ENCODE measurements at places on chromosomes 13 and 19.
A peak's percentile ranks its signal among the peaks of the same experiment; 100 is the strongest.

DNA sequence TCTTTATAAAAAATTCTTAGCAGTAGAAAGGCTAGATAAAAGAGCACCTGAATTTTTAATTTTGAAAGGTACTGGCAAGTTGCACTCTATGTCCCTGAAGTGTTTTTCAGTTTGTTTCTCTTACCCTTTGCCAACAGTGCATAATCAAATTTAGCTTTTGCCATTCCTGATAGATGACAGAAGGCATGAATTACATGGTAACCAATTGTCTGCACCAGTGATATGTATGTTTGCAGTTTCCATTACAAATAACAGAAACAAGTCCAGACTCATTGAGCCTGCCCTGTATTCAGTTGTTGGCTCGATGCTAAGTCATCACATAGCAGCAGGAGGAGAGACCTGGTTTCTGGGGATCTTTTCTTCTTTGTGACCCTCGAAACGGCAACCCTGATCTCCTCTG lies 309.8 kb downstream of the DNAJC15 start:
- DNase-seq = no peak

DNA sequence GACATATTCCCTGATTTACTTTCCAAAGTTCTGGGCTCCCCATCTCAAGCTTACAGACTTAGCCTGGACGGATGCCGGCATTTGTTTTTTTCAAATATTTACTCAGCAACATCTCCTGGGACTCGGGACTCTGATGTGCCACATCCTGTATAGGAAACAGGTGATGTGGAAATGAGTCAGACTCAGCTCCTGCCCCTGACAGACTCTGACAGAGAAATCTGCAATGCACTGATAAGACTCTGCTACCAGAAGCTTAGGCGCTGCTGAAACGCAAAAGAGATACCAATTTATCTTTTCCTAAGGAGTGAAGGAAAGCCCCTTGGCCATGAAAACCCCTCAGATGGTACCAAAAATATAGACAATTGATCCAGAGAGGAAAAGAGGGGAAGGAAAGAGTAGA lies 16.2 kb downstream of the LAIR2 start:
- DNase-seq = no peak

DNA sequence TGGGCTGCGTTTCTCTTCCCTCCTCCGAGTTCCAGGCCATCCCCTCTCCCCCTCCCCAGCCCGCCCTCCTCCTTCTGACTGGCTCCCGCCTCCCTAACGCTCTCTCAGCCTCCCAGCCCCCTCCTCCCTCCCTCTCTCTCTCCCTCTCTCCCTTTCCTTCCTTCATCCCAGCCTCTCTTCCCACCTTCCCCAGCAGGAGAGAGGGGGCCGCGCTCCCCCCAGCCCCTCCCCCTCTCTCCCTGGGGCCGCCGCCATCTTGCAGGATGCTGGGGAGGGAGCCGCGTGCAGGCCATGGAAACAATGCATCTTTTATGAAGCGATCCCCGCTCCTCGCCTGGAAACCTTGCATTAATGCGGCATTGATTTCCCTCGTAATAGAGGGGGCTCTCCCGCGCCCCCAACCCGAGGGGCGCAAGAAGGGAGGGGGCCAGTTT lies 42.6 kb upstream of the ADGRL1 start:
- DNase-seq = peak; percentile 79

DNA sequence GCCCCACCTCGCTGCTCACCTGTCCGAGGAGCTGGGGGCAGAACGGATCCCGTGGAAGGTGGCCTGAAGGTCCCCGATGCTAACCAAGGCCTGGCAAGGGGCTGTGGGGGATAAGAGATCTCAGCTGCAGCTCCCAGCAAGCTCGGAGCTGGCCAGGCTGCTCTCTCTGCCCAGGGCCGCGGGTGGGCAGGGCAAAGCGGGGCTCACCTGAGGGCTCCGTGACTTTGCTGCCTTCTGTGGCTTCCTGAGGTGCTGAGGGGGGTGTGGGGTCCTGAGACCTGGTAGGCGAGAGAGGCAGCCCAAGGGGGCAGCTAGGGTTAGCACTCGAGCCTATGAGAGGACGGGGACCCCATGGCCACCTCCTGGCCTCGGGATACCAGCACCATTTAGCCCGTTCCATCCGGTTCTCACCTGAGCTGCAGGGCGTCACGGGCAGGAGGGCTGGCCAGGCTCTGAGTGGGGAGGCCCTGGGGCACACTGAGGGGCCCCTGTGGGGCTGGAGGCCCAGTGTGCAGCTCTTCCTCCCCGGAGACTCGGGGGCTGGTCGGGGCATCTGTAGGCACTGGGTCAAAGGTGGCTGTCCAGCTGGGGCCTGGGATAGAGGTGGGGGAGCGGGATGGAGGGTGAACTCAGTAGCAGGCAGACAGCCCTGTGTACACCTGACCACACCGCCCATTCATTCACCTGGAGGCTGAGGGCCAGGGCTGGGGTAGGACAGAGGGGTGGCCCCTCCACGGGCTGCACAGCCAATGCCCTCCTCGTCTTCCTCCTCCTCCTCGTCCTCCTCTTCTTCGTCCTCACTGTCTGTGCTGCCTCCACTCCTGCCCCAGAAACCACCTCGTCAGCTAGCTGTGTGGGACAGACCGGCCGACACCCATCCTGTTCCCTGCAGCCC lies 3.1 kb upstream of the TMEM86B start:
- no peak for DNase-seq

- DNase-seq = no peak
Observed at GRCh38 chr13:49838989-49839388, 46.5 kb upstream of the KPNA3 start.

DNA sequence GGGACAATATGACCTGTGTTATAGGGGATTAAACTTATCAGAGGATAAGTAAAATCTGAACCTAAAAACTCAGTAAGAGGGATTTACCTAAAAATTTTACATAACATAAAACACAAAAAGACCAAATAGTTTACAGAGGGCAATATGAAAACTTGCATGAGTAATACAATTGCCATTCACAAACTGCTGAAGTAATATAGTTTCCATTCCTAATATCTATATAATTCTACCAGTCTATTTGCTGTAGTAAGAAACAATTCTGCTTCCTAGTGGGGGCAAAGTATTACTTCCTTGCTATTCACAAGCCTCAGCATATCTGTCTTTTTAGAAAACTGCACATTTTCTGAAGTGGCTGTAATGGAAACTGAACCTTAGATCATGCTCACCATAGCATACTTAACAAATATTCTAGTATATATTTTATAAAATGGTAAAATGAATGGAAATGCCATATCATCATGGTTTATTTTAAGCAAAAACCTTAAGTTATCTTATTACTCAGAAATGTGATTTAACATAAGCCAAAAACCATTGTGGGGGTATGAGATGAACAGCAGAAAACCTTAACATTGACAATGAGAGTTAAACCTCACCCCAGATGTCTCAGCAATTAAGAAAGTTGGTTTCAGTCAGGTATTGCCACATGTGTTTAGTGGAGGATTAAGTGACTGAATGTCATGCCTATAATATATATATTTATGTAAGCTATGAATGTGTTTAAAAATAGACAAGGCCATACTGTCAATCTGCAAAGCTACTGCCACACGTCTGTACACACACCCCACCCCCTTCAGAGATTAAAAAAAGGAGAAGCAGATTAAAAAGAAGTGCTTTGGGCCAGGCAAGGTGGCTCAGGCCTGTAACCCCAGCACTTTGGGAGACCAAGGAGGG lies 136.8 kb downstream of the MIPEP start:
- DNase-seq = no peak

DNA sequence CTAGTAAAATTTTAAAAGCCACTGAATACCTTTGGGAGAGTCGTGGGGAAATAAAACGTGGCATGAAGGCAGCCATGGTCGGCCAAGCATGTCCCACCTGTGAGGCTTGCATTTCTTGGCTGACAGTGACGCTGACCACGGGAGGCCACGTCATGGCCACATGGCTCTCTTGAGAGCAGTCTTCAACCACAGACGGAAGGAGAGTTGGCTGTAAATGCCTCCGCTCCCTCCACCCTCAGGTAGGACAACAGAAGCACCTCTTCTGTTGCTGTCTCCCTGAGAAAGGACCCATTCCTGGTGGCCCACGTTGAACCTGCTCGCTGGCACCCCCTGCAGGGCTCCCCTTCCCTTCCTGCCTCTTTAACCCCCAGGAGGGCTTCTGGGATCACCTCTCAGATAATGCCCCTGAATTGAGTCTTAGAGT lies 10.6 kb upstream of the LRRC25 start:
- no peak for DNase-seq

GRCh38 chr19:35357867-35358573 lies at the start of gene FFAR3:
Gene FFAR3 (plus strand): TSS chr19:35358460. CDS start chr19:35358891, 431 bp downstream.
- no peak for DNase-seq

GRCh38 chr19:55248704-55249103 lies 10.1 kb downstream of the PPP6R1 start:
- DNase-seq = no peak

- no peak for DNase-seq
Observed at GRCh38 chr13:101614491-101614890, 162.0 kb downstream of the ITGBL1 start.

DNA sequence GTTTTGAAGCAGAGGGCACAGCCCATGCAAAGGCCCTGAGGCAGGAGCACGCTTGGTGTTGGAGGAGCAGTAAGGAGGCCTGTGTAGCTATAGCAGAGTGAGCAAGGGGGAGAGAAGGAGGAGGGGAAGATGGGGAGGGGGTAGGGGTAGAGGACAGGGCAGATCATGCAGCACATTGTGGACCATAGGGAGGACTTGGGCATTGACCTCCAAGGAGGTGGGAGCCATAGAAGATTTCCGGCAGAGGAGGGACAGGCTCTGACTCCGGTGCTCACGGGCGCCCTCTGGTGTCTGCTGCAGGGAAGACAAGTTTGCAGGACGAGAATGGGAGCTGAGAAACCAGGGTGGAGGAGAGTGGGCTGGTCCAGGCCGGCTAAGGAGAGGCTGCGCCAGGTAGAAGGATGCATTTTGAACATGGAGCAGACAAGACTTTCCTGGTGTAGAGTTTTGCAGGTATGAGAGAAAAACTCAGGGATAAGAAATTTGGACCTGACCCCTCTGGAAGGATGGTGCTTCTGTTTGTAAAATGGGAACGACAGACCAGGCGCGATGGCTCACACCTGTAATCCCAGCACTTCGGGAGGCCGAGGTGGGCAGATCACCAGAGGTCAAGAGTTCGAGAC lies 13.7 kb upstream of the CREB3L3 start:
- DNase-seq = peak; percentile 24

GRCh38 chr13:38849315-38849714 lies 141.3 kb downstream of the STOML3 start:
- DNase-seq = no peak

DNA sequence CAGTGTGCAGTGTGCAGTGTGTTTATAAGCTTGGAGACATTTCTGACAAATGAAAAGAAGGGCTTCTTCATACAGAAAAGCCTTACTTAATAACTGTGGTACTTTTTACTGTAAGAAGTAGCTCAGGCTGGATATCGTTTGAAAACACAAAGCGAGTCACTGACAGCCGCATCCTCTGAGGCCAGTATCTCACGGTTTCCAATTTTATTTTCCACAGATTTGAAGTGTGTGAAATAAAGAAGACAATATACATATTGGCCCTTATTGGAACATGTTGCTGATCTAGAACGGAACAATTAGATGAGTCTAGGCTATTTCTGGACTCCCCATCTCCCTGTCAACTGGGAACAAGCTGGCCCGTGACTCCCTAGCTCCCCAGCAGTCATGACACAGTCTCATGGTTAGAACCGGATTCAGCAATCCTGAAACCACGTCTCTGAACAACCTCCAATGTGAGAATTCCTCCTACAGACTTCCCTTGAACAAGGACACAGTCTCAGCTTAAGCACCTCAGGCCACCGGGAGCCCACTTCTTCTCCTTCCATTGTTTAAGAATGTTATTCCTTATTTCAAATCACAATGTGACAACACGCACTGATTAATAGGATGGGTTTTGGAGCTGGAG lies 484.5 kb downstream of the COG6 start:
- no peak for DNase-seq

DNA sequence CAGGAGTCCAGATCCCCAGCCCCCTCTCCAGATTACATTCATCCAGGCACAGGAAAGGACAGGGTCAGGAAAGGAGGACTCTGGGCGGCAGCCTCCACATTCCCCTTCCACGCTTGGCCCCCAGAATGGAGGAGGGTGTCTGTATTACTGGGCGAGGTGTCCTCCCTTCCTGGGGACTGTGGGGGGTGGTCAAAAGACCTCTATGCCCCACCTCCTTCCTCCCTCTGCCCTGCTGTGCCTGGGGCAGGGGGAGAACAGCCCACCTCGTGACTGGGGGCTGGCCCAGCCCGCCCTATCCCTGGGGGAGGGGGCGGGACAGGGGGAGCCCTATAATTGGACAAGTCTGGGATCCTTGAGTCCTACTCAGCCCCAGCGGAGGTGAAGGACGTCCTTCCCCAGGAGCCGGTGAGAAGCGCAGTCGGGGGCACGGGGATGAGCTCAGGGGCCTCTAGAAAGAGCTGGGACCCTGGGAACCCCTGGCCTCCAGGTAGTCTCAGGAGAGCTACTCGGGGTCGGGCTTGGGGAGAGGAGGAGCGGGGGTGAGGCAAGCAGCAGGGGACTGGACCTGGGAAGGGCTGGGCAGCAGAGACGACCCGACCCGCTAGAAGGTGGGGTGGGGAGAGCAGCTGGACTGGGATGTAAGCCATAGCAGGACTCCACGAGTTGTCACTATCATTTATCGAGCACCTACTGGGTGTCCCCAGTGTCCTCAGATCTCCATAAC lies at the start of gene APOE:
TSS of gene APOE (plus strand) at position 360 of the 724 bp plus-strand sequence. CDS start 829 bp downstream, outside the sequence.
- DNase-seq = no peak

- DNase-seq = no peak
Observed at GRCh38 chr19:6753178-6754031, 13.8 kb downstream of the SH2D3A start.

DNA sequence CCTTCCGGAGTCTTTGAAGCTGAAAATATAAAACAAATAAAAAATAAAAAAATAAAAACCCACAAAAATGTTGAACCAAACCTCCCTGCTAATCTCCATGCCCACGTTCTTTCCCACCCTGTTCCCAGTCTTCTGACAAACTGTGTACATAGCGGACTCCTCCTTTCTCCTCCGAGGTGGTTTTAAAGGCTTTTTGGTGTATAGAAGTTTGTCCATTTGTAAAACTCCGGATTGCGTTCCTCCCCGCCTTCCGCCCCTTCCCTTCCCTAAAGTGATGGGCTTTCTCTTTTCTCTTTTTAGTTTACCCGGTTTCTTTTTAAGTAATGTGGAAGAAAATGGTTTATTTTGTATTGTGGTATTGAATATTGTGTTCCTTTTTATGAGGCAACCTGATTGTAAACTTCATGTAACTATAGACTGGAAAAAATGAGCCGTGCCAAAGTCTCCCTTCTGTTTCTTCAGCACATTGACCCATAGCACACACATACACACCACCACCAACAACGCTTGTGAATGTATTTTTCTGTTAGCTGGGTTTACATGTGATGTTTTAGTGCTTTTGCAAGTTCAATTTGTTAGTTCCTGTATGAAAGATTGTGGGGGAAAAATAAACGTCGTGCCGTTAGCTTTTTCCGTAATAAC lies 4.4 kb downstream of the ZIC2 start:
- DNase-seq = no peak

GRCh38 chr19:48968179-48968661 lies 3.1 kb downstream of the FTL start:
- DNase-seq = no peak

- DNase-seq = no peak
Observed at GRCh38 chr13:80274643-80275042, 66.3 kb downstream of the SPRY2 start.

- DNase-seq = peak; percentile 60
Observed at GRCh38 chr19:15452111-15453047, 2.6 kb upstream of the WIZ start.

- no peak for DNase-seq
Observed at GRCh38 chr13:43389573-43389972, 366.2 kb downstream of the DNAJC15 start.
